ENCODE measurements at places on chromosomes 16 and 17.

DNA sequence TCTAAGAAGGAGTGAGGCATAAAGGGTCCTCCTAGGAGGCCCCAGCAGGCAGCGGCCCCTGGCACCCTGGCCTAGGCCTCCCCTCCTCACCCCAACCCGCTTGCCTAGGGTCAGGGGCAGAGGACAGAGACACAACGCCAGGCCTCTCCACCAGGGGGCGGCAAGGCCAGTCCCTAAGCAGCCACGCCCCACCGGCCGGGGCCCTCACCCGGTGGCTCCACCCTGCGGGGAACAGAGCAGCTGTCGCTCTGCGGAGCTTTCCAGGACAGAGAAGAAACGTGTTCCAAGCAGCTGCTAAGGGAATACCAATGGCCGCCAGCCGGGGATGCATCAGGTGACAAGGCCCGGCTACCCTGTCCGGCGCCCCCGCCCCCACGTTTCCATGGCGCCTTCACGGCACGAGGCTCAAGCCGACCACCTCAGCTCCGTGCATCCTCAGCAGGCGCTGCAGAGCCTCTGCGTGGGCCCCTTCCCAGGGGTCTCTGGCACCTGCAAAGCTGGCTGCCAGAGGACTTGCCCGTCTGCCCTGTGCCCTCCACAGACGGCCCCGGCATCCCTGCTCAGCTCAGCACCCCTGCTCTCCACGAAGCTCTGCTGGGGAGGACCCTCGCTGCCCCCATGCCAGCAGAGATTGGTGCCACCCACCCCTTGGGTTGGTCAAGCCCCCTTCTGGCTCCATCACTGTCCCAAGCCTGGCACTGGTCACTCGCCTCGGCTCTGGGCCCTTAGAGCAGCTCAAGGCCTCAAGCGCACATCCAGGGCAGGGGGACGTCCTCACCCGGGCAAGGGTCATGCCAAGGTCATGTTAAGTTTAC, 5.6 kb downstream of the ZNF598 start:
- peak; percentile 95 for DNase-seq

DNA sequence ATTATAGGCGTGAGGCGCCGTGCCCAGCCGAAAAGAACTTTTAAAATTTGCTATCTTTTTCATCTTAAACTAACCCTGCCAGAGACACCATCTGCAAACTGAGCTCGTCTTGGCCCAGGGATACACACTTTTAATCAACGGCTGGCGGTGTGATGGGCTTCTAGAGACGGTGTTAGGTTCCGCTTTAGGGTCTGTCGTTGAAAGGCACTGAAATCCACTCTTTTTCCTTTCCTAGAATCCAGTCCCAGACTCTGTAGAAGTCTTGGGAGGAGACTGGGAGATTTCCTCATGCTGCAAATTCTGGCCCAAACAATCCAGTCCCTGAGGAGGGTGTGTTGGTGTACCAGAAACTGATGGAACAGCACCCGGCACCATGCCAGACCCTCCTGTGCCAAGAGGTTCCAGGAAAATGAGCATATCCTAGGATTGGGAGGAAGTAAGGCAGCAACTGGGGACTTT, 52.0 kb upstream of the TEX2 start:
- peak; percentile 27 for DNase-seq

DNA sequence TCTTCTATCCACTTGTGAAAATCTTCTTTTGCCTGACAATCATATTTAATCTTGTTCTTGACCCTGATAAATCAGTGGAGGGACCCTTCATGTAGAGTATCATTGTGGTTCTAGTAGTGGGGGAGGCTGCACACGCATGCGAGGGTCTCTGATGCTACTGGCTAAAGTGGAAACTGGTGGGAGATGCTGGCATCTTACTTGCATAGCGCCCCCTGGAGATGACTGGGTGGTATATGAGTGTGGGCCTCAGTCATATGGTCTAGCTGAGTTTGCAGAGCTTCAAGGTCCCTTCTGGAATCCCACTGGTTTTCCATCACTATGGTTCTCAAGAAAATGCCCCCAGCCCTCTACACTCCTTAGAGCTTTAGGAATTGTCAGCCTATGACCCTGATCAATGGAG, 236.4 kb upstream of the AXIN2 start:
- no peak for DNase-seq

DNA sequence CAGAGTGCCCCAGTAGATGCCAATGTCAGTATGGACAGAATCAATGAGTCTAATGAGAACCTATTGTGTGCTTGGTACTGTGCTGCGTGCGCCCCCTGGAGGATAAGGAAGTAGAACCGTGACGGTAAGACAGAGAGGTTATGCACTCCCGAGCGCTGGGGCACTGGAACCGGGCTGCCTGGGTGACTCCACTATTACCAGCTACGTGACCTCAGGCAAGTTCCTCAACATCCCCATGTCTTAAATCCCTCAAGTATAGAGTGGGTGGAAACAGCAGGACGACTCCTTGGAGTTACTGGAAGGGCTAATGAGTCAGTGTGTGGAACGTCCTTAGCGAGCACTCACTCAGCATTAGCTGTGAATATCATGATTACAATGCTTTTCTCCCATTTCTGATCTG, 16.2 kb downstream of the CHST4 start:
- DNase-seq: peak; percentile 11

- DNase-seq: no peak
Measured at GRCh38 chr16:46717692-46718091, 28.2 kb downstream of the ORC6 start.

GRCh38 chr16:84672276-84673202, 24.2 kb downstream of the KLHL36 start:
- DNase-seq: peak; percentile 81

DNA sequence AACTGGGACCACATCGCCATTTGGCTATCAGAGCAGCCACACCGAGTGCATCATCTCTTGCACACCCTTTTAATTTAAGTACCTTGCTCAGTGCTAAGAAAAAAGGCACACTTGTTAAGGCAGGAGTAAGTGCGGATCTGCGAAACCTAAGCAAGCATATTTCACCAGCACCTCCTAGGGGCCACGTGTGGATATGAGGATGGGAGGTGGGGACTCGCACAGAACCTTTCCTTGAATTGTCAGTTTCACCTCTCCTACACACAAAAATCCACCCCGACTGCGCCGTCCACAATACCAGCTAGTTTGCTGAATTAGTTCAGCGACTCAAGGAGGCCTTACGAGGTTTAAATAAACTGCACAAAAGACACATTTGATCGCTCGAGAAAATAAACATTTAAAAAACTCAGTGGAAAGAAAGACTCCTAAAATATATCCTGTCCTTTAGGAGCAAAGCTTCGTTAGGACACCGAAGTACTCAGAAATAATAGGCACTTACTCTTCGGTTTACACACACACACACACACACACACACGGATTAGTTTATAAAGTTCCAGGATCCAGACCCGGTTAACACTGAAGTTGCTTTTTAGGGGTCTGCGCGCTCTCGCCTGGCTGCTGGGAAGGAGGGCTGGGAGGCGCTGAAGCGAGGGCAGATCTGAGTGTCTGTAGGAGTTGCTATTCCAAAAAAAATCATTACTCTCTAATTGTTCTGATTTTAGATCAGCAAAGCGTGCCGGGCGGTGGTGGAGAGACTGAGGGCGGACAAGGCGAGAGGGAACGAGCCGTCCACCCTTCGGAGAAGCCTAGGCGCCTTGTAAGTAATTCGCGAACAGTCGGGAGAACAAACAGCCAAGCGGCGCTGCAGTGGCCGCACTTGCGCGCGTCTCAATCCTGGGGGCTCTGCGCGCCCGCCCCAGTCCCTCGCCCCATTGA, 1.0 kb upstream of the KCNJ2 start:
- DNase-seq: peak; percentile 60

GRCh38 chr16:77327717-77328116, 107.1 kb downstream of the ADAMTS18 start:
- no peak for DNase-seq

- DNase-seq: no peak
Measured at GRCh38 chr17:36894925-36895324, 42.4 kb upstream of the LHX1 start.

GRCh38 chr16:54201200-54201599, 85.4 kb downstream of the IRX3 start:
- DNase-seq: no peak

GRCh38 chr17:11991461-11991860, 5.8 kb downstream of the ZNF18 start:
- DNase-seq: no peak

- peak; percentile 54 for DNase-seq
Measured at GRCh38 chr17:51355441-51356410, 95.4 kb downstream of the UTP18 start.

DNA sequence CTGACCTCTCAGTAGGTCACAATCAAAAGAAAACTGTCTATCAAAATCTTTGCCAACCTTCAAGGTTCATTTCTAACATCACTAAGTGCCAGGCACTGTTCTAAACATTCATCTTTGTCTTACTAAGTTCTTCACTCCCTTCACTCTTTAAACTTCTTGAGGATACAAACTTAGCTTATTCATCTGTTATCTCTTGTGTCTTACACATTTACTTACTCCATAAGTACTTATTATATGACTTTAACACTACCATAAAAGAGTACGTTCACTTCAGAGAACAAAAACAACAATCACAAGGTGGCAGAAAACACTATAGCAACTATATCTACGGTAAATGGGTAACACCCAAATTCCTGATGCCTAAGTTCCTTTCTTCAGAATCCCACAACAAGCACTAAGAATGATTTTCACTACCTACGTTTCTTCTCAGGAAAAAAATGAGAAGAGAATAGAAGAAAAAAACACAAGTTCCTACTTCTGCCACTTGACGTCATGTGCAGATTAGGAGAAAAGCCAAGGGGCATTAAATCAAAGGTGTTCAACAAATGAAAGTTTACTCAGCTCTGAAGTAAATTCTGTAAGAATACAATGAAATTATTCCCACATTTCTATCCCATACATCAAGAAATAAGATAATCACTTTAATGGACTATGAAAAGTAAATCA, 29.2 kb downstream of the KANSL1 start:
- DNase-seq: no peak

DNA sequence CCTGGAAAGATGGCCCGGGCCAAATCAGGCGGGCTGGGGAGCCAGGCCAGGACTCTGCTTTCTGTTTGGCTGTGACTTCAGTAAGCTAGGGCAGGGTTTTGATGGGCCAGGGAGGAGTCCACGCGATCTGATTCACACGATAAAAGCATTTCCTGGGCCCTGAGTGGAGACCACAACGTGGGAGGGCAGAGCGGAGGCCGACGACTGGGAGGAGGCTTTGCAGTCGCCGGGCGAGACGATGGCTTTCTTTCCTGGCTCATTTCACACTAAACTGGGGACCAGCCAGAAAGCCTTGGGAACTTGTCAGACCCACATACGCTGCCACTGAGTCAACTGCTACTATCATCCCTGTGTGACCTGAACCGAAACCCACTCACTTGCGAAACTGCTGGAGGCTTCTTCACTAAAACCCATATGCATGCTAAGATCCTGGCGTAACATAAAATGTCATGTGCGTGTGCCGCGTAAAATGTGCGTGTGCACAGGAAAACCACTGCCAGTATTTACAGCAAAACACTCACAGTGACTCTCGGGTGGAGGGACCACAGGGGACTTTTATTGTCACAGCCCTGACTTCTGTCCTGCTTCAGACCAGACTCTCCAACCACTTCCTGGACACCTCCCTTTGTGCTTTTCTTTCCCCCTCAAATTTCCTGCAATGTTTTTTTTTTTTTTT, 14.2 kb upstream of the RHBDF2 start:
- peak; percentile 85 for DNase-seq
